ENCODE measurements at places on chromosomes 12 and 14. TPM values are rescaled to one million over a fixed set of nuclear protein-coding genes. Genes with fewer than 3 reads are reported as not detected.

GRCh38 chr12:84413656-84414055 is 498.9 kb downstream of the SLC6A15 start:
- DNase-seq = no peak
- no peaks in the 10 kb centered on the region for H3K27me3 ChIP-seq
- H3K4me3 ChIP-seq = no peak overlapping the region
- H3K27ac ChIP-seq = no peak overlapping the region
- no peaks in the 10 kb centered on the region for H3K36me3 ChIP-seq

Gene CPNE6
- not detected for total RNA-seq

DNA sequence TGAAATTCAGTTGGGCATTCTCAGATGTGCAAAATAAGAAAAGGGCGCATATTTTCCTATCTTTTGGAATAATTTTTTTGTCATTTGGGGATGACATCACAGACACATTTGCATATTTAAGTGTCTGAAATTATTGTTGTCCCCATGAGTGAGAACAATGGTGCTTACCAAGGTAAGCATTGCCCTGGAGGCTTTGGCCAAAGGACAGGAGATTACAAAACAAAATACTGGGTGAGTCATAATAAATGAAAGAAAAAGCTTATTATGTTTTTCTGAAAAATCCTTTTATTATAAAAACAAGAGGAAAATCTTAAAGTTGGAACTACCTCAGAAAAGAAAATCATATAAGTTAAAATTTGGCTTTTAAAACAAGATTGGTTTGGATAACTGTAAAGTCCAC is 254.9 kb downstream of the BTG1 start:
- no peak overlapping the region for H3K4me3 ChIP-seq
- H3K36me3 ChIP-seq = no peaks in the 10 kb centered on the region
- no peaks in the 10 kb centered on the region for H3K27me3 ChIP-seq
- peaks cover 18% of the 10 kb centered on the region for H3K4me1 ChIP-seq
- no peak overlapping the region for H3K27ac ChIP-seq

- no peak overlapping the region for H3K4me3 ChIP-seq
- DNase-seq = no peak
- no peak overlapping the region for H3K27ac ChIP-seq
- no peaks in the 10 kb centered on the region for H3K27me3 ChIP-seq
- H3K4me1 ChIP-seq = no peaks in the 10 kb centered on the region
- no peaks in the 10 kb centered on the region for H3K36me3 ChIP-seq
These were observed 129.1 kb downstream of the PTPRB start for GRCh38 chr12:70508178-70508577.

- no peak for DNase-seq
- no peak overlapping the region for H3K4me3 ChIP-seq
- no peaks in the 10 kb centered on the region for H3K36me3 ChIP-seq
- H3K27me3 ChIP-seq = no peaks in the 10 kb centered on the region
- no peaks in the 10 kb centered on the region for H3K4me1 ChIP-seq
- no peak overlapping the region for H3K27ac ChIP-seq
These were observed 11.6 kb downstream of the CAPZA3 start for GRCh38 chr12:18749386-18749957.

Gene HHIPL1
- 1.3 TPM for total RNA-seq

DNA sequence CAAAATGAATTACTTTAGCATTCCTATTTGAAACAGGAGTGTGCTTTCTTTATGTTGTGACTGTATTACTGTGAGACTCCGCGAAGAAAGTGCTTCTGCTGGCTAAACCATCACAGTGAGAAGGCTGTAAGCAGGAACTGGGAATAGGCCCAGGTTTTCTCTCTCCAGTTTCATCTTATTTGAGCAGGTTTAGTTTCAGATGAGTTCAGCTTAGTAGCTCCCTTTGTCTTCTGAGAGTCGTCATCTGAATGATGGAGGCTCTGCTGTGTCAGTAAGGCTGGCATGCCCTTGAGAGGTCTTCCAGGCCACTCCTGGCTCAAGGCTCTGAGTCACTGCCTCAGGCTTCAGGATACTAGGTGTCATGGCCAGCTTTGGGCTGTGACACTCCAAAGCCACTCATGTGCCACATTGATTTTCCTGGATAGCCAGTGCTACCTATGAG is 205.6 kb upstream of the RGS6 start:
- H3K27ac ChIP-seq = no peak overlapping the region
- H3K36me3 ChIP-seq = no peaks in the 10 kb centered on the region
- no peak overlapping the region for H3K4me3 ChIP-seq
- DNase-seq = no peak

DNA sequence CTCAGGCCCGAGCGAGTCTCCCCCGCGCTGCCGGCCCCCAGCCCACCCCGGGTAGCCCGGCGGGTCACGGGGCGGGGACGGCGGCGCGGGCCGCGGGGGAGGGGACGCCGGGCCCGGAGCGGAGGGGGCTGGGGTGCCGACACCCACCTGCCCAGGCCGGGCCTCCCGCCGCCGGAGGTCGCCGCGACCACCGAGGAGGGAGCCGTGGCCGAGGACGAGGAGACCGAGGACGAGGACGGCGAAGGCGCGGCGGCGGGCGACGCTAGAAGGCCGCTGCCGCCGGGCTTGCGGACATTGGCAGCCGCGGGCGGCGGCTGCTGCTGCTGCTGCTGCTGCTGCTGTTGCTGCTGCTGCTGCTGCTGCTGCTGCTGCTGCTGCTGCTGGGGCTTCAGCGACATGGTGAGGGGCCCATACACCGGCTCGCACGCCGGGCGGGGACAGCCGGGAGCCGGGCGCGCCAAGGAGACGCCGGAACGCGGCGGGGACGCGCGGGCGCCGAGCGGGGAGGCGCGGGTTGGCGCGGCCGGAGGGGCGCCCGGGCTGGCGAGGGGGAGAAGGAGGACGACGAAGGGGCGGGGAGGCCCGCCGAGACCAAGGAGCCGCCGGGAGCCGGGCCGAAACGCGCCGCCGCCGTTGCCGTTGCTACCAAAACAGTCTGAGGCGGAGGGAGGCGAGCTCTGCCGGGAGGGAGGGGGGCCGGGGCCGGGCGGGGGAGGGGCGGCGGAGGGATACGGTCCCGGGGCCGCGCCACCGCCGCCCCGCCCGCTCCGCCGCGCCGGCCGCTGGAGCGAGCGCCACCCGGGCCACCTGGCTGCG is at the start of gene ATXN2:
Gene ATXN2 (minus strand): TSS at position 679 of the 816 bp plus-strand sequence. CDS start 281 bp downstream, at position 398.
- DNase-seq = no peak
- peaks cover 16% of the 10 kb centered on the region for H3K4me1 ChIP-seq
- peak within 1 kb of the TSS; percentile 98 for H3K4me3 ChIP-seq
- peak within 1 kb of the TSS; percentile 99 for H3K27ac ChIP-seq
- H3K27me3 ChIP-seq = no peaks in the 10 kb centered on the region

DNA sequence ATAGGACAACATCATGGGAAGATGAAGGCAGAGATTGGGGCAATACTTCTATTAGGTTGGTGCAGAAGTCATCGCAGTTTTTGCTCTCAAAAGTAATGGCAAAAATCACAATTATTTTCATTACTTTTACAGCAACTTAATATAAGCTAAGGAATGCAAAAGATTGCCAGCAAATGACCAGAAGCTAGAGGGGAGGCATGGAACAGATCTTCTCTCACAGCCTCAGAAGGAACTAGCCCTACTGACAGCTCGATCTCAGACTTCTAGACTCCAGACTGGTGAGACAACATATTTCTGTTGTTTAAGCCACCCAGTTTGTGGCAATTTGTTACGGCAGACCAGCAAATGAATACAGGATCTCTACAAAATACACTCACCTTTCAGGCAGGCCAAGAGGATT is 348.5 kb upstream of the TBX3 start:
- H3K27me3 ChIP-seq = no peaks in the 10 kb centered on the region
- no peaks in the 10 kb centered on the region for H3K36me3 ChIP-seq

DNA sequence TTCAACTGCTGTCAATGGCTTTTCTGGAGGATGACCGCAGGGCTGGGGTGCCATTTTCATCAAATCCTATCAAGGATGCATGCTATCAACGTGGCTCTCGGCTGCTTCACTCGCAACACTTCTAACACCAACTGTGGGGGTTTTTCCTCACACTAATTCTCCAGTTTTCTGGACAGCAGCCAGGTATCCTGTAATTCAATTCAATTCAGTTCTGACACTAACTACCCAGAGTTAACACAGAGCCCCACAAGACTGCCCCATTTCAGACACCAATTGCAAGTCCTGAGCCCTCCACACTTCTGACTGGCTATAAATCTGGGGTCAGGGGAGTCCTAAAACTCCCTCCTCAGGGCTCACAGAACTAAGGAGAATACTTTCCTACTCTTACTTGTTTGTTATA is 55.3 kb upstream of the TMCC3 start:
- H3K36me3 ChIP-seq = no peaks in the 10 kb centered on the region
- H3K4me1 ChIP-seq = peaks cover 43% of the 10 kb centered on the region
- H3K27me3 ChIP-seq = no peaks in the 10 kb centered on the region
- no peak overlapping the region for H3K27ac ChIP-seq
- no peak overlapping the region for H3K4me3 ChIP-seq

Data from esophagus squamous epithelium (tissue), 5 donors.